ENCODE measurements at places on chromosomes 3 and 15.
A peak's percentile ranks its signal among the peaks of the same experiment; 100 is the strongest.

GRCh38 chr15:38367476-38367875, 86.5 kb upstream of the FAM98B start:
- no peak for DNase-seq

GRCh38 chr3:126389112-126389793, 5.5 kb upstream of the CFAP100 start:
- DNase-seq = no peak

GRCh38 chr3:53200501-53201498, 39.8 kb downstream of the PRKCD start:
- no peak for DNase-seq

DNA sequence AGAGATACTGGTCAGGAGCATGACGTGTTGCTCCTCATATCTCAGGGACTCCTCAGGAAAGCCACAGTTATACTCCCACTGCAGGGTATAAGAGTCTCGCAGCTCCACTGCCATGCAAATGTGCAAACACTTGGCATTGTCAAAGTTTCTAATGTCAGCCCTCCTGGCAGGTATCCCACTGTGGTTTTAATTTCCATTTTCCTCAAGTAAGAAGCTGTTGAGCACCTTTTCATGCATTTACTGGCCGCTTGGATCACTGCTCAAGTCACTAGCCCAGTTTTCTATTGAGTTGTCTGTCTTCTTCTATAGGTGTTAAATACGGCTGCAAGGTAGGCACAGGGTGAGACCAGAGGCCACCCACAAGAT, 41.9 kb upstream of the GRIP2 start:
- DNase-seq = no peak

DNA sequence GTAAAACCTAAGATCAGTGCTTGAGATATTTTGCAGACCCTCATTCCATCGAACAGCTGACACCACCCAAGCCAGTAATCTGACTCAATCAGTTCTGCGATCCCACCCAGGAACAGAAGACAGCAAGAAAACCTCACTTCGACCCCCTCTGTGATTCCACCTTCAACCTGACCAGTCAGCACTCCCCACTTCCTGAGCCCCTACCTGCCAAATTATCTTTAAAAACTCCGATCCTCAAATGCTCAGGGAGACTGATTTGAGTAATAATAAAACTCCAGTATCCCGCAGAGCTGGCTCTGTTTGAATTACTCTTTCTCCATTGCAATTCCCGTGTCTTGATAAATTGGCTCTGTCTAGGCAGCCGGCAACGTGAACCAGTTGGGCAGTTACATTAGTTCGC, 25.7 kb upstream of the CLDN16 start:
- DNase-seq = no peak

GRCh38 chr3:18743761-18744160, 318.6 kb upstream of the SATB1 start:
- DNase-seq = no peak

GRCh38 chr3:55172913-55173312, 245.1 kb upstream of the LRTM1 start:
- DNase-seq = no peak

- no peak for DNase-seq
These were observed 129.8 kb downstream of the SATB1 start for GRCh38 chr3:18295171-18295920.

DNA sequence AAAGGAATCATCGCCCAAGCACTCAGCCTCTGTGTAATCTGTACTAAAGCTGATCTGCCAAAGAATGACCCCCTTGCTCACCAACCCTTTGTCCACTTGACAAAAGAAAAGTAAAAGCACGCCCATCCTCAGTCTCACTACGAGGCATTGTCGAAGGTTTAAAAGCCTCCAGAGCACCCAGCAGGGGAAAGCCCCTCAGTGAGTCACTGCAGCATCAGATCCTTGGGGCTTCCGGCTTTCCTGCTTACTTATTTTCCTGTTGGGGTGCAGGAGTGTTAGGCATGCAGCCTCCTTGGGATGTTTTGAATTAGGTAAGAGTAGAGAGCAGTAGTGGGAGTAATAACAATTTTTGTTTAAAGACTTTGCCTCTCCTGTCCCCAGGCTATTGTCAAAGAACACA, 216.1 kb downstream of the MTHFS start:
- DNase-seq = no peak

DNA sequence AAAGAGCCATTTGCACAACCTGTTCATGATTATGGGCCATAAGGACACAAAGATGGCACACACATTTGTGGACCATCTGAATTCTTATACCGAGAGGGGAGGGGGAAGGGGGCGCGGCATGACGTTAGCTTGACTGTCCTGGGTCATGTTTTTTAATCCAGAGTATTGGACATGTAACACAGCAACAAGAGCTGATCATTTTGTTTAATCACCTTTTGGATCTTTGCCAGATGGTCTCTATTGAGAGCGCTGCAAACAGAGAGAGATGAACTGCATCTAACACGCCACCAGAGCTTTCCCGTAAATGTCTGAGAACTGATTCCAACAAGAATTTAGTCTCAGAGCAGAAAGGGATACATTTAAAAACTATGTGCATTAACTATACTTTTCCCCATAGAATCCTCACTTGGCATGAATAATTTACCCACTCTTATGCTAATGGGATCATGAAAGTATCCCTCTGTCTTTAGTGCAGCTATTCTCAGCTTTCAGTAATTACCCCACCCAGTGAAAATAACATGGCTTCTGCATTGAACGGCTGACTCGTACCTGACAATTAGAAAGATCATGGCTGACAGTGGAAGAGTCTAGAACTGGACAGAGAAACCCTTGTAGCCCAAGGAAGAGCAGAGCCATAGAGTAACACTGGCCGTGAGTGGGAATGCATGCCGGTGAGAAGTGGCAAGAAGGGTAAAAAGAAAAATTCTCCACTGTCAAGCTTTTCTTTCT, 22.6 kb downstream of the MEIS2 start:
- DNase-seq = no peak

- DNase-seq = no peak
These were observed 56.8 kb upstream of the IMPG2 start for GRCh38 chr3:101377209-101377608.

DNA sequence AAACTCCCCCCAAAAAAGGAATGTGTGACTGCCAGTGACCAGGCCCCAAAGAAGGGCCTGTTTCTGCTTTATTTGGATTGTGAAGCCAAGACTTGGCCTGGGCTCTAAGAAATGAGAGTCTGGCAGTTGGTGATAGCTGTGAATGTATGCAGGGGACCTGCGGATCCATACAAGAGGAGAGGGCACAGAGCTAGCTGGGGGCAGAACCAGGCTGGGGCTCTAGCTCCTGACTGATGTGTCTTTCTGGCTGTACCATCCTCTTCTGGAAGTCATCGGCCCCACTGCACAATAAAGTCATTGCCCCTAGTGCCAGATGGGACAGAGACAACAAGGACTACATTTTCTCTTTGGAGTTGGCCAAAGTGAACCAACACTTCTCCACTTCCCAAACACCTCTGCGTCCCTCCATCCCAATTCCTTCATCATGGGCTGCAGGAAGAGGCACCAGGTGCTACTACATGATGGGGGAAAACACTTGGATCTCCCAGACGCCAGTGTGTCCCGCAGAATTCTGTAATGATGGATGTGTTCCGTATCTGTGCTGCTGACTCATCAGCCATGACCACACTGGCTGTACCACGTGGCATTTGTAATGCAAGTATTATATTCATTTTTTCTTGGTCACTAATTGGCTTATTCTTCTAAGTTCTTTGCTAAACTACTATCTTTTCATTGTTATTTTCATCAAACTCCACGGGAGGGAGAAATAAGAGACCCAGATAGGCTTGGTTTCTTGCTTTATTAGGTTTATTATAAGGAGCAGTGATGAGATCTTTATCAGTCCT, 1.7 kb upstream of the PLA2G4F start:
- DNase-seq = no peak

GRCh38 chr3:68088216-68088615, 433.8 kb upstream of the SUCLG2 start:
- DNase-seq = peak; percentile 8

DNA sequence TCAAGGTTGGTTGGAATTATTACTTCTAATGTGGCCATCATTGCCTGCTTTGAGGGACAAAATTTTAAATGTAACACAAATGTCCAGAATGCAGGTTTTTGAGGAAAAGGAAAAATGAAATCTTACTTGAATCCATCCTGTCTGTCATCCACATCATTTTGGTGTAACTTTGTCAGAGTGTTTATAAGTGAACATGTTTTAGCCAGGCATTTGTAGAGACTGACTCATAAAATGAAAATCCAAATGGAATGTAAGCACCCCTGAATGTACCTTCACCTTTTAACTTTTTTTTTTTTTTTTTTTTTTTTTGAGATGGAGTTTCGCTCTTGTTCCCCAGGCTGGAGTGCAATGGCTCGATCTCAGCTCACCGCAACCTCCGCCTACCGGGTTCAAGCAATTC, 141.8 kb upstream of the BNIP2 start:
- no peak for DNase-seq

- no peak for DNase-seq
These were observed 345.1 kb downstream of the IL5RA start for GRCh38 chr3:2765002-2765579.

All from stimulated activated CD4-positive, alpha-beta T cell treated with anti-CD3 and anti-CD28 coated beads, Interleukin-15, amount 100 ng/mL, for 1 hour (primary cell).